CD4-positive, alpha-beta T cell treated with Interleukin-4 for 1 hour (primary cell): ENCODE measurements at places on chromosomes 6 and 20.

DNA sequence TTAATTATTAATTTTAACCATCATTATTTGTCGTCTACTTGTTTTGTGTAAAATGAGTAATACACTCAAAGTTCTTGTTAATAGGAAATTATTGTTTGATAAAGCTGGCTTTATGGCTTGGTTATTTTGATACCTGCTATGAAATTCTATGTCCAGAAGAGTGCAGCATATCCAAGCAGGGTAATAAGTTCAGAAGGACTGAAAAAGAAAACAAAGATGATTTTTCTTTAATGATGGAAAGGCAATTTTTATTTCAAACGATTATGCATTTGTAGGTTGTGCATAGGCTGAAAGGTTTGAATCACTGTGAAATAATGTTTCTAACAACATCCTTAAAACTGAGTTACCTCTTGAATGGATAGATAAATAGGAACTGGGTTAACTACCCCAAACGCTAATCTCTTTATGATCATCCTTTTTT, 1.4 kb upstream of the MAN1A1 start:
- peak; percentile 46 for DNase-seq

GRCh38 chr6:149901444-149902140, 3.7 kb upstream of the RAET1E start:
- no peak for DNase-seq

DNA sequence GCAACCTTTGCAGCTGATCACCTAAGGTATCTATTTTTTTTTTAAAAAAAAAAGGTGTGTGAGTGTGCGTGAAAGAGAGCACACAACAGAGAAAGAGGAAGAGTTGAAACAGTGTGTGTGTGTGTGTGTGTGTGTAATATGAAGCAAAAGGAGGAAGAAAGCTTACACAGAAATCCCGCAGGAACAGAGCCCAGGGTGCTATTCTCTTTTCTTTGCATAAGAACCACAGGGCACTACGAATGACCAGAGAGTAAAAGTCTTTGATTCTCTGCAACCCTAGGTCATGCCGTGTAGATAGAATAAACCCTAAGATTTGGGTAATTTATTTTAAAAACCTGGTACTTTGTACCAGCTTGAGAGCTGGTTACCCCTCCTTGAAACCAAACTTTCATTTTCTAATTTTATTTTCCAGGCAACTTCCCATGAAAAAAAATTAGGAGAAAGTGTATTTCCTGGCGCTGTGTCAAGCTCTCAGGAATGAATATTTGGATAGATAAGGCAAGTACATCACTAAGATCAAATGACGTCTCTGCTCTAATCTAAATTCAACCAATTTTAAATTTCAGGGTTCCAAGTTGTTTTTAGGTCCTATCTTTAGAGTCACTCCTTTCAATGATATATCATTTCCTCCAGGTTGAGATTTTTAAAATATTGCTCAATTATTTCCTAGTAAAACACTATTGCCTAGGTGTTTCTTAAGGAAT, 47.9 kb upstream of the ID4 start:
- DNase-seq, result no peak

DNA sequence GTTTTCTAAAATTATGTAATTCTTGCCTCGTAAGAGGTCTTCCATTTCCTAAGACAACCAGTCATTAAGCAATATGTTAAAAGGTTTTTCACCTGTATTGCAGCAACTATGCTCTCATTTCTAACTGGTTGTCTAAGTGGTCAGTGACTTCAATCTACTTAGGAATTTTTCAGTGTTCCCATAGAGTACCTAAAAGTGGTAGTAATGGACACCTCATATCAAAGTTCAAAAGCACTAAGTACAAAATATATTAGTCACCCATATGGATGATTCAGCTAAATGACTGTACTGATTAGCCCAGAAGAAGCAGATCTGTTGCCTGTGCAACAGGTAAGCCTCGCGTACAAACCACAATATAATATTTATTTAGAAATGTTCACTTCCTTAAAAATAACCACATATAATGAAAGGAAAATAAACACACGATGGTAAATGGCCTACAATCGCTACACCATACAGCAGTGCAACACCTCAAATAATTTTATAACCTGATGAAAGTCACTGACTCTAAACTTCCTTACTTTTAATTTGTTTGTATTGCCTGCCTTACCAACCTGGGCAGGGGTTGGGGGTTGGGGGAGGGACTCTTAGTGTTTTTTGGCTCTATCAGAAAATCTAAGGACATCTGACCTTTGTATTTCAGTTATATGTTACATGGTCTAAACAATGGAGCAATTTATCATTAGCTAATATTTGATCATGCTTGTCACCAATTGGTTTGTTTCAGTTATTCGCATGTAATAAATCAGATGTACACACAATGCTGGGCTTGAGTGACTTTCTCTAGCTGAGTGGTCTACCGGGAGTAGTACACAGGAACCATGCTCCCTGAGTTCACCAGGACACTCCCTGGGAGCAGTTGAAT, 105.9 kb downstream of the HIVEP2 start:
- DNase-seq, result peak; percentile 65

DNA sequence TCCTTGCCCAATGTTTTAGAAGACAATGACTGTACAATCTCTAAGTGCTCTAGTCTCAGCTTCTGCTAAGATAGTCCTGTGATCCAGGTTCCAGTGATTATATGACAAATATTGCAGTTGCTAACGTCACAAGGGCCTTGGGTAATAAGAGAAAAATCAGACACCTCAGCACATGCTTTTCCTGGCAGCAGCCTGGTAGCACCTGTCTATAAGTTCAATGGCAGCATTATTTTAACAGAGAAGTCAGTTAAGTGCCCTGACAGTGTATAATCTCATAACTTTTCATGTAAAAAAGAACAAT, 121.3 kb upstream of the BCLAF1 start:
- no peak for DNase-seq

GRCh38 chr6:156589281-156589680, 187.9 kb upstream of the ARID1B start:
- no peak for DNase-seq

DNA sequence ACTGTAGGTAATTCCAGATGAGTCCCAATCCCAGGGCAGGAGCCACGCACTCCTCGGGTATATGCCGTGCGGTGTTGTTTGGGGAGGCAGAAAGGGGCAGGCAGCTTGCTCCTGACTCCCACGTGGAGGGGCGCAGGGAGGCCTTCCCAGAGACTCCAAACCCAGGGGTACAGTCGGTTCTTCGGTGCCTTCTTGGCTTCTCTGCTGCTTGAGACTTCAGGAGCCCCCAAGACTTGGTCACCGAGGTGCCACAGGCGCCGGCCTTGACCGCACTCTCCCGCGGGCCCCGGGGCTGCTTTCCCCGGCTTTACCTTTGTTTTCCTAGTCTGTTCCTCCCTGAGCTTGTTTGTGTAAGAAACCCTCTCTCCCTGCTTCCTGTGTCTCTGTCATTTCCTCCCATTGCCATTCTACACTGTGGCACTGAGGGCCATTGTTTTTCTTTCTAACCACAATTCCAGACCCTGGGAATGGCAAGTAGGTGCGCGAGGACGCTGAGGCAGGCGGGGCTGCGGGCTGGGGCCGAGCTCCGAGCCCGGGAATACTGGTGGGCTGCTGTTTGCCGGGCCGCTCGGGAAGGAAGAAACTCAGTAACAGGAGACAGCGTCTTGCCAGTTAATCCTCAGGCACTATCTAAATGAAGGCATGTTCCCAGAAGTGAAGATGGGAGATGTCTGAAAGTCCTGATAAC, 215.6 kb upstream of the HEY2 start:
- DNase-seq, result no peak

DNA sequence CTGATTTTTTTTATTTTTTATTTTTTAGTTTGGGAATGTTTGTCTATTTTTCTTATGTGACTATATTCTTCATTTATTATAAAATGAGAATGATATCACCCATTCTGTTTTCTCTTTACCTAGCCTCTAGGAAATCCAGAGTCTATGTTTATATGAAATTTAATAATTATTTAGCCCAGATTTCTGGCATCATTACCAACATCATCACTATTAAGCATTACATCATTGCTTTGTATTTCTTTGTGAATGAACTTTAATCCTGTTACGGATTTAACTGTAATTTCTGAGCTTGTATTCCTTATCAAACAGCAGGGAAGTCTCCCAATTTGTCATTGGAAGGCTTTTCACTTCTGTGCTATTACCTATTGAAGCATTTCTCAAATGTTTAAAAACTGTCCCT, 72.7 kb upstream of the NOX3 start:
- DNase-seq, result no peak

- no peak for DNase-seq
These were observed 87.1 kb downstream of the ERMARD start for GRCh38 chr6:169838346-169839028.

DNA sequence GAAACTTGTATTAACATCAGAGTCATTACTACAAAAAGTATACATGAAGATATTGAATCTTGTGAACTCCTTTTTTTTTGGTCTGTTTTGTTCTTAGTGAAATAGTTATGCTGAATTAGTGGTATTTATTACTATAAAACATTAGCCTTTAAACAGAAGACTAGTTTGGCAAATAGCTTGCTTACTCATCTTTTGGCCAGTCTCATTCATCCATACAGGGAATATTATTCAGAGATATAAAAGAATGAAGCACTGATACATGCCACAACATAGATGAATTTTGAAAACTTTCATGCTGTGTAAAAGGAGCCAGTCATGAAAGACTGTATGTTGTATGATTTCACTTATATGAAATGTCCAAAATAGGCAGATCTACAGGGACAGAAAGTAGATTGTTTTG, 205.9 kb downstream of the ZFAND3 start:
- DNase-seq, result no peak

- DNase-seq, result no peak
These were observed 5.4 kb upstream of the ZBTB12 start for GRCh38 chr6:31907158-31907813.

- DNase-seq, result no peak
These were observed 5.8 kb upstream of the MATN4 start for GRCh38 chr20:45313943-45314342.

GRCh38 chr6:150037526-150038201, 12.3 kb upstream of the RAET1L start:
- DNase-seq, result no peak

DNA sequence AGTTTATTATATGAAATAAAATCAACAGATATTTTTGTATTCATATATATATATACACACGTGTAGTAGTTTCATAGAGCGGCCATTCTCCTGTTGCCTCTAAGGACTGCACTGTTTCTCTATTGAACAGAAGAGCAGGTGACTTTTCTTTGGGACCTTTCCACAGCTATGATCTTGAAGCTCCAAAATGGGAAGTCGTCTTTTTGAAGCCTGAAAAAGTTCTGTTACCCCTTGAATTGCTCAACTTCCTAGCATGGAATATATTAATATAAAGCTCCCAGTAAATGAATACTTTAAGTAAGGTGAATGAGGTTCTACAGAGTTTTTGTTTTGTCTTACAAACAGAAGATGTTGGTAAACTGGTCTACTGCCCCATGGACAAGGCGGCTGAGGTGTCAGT, 42.2 kb upstream of the ADTRP start:
- no peak for DNase-seq

- no peak for DNase-seq
These were observed 81.1 kb downstream of the PRDM1 start for GRCh38 chr6:106167096-106167814.
